ENCODE measurements at places on chromosomes 16 and 17.

DNA sequence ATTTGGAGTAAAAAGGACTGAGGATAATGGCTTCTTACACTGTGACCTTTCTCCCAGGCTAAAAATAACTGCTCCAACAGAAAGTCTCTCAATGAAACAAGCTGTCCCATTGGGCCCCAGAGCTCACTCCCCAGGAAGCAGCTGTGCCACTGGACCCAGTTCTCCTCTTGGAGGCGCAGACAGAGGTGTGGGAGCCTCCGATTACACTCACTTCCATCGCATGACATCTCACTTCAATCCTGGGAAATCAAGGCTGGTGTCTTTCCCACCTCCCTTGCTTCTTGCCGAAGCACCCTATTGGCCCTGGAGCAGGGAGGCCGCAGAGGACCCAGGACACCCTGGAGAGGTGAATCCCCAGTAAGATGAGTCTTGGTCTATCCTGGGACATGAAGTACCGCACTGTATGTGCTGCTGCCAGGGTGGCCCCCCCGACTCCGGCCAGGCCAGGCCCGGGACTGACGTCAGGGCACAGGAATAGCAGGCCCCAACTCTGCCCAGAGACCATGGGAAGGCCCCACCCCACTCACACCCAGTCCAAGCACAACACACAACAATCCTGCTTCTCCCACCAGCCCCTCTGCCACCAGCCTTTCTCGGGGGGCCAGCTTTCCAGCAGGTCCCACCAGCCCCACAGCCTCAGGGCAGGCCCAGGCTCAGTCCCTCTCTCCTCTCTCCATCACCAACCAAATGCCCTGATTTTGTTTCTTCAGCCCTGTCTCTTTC, 29.5 kb downstream of the SRL start:
- no peaks in the 10 kb centered on the region for H3K36me3 ChIP-seq
- H3K4me1 ChIP-seq, result peaks cover 2% of the 10 kb centered on the region
- no peak overlapping the region for H3K4me3 ChIP-seq
- DNase-seq, result no peak
- peaks cover 3% of the 10 kb centered on the region for H3K27me3 ChIP-seq

DNA sequence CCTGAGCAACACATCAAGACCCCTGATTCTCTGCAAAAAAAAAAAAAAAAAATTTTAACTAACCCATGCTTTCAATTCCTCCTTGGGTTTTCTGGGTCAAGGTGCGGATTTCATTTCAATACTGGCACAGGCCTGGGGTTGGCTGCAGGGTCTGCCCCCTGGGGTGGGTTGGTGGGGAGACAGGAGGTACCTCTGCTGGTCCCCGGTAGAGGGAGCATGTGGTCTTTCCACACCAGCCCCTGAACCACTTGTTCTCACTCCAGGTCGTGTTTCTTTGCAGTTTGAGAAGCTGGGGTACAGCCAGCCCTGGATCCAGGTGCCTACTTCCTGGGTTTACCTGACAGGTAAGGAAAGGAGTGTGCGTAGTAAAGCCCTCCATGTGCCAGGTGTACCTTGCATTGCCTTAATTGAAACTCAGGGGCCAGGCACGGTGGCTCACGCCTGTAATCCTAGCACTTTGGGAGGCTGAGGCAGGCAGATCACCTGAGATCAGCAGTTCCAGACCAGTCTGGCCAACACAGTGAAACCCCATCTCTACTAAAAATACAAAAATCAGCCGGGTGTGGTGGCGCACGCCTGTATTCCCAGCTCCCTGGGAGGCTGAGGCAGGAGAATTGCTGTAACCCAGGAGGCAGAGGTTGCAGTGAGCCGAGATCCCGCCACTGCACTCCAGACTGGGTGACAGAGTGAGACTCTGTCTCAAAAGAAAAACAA, 21.8 kb downstream of the SDR42E2 start:
- H3K4me1 ChIP-seq, result peaks cover 5% of the 10 kb centered on the region
- H3K27ac ChIP-seq, result no peak overlapping the region
- H3K27me3 ChIP-seq, result peaks cover 4% of the 10 kb centered on the region
- no peaks in the 10 kb centered on the region for H3K36me3 ChIP-seq
- H3K4me3 ChIP-seq, result no peak overlapping the region
- no peak for DNase-seq

DNA sequence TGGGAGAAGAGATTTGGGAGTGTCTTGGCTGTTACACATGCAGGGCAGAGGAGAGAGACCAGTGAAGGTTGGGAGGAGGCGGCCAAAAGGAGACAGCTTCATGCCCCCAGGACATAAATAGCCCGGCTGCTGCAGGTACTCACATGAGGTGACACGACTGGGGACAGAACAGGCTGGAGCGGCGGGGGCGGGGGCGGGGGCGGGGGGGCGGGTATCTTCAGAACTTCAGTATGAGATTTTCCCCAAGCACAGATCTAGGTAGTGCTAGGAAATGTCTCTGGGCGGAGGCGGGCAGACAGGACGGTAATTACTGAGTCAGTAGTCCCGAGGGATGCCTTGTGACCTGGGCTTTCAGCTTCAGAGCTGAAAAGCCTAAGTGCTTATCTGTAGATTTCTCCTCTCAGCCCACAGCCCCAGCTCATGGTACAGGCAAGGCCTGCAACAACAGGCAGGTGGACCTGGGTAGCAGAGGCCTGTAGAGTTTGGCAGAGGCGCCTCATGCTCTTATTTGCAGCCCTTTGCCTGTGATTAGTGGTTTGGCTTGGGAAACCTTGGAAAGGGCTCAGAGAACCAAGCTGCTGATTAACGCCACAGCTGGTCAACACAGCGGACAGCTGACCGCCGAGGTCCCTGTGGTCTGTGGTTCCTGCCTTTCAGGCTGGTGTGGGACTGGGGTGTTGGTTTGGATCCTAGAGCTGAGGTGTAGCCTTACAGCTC, 24.5 kb downstream of the UNK start:
- DNase-seq, result peak; percentile 80
- H3K4me3 ChIP-seq, result peak overlapping the region; percentile 68
- no peaks in the 10 kb centered on the region for H3K36me3 ChIP-seq

- peaks cover 11% of the 10 kb centered on the region for H3K4me1 ChIP-seq
- peak overlapping the region; percentile 28 for H3K27ac ChIP-seq
- H3K27me3 ChIP-seq, result peaks cover 2% of the 10 kb centered on the region
- no peaks in the 10 kb centered on the region for H3K36me3 ChIP-seq
- H3K4me3 ChIP-seq, result no peak overlapping the region
- DNase-seq, result no peak
Observed at GRCh38 chr17:78789663-78790181, 7.6 kb upstream of the CYTH1 start.

DNA sequence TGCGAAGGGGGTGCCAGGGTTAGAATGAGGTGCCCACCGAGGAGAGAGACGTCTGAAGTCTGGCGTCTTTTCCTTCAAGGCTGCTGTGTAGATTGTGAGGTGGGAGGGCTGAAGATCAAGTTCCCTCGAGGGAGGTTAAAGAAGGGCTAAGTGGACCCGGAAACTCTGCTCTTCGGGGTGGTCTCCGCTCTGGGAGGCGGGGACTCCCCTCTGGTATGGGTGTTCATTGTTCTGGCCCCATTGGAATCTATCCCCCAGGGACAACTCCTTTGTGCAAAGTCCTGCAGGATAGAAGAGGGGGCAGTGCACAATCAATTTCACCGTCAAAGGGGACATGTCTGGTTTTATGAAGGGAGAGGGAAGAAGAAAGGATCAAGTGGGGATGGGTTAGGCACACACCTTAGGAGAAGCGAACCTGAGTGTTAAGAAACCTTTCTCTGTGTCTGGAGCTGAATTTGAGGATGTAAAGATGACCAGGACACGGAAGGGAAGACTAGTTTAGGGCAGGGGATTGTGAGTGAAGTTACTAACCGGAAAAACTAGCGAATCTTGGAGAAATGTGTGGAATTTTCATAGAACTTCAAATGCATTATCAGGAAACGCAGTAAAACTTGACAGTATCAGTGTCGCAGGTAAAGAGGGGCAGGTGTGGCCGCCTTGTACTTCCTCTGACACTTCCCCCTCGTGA, 809 bp upstream of the RAB34 start:
- H3K4me1 ChIP-seq, result peaks cover 22% of the 10 kb centered on the region
- H3K27me3 ChIP-seq, result peaks cover 15% of the 10 kb centered on the region
- DNase-seq, result no peak
- H3K27ac ChIP-seq, result peak overlapping the region; percentile 97
- H3K4me3 ChIP-seq, result peak overlapping the region; percentile 87
- H3K36me3 ChIP-seq, result no peaks in the 10 kb centered on the region

Data from glutamatergic neuron (in vitro differentiated cells).